ENCODE measurements at places on chromosomes 16 and 17. TPM values are rescaled to one million over a fixed set of nuclear protein-coding genes. Genes with fewer than 3 reads are reported as not detected.

GRCh38 chr17:82962163-82962720, 117.2 kb upstream of the METRNL start:
- DNase-seq = no peak

DNA sequence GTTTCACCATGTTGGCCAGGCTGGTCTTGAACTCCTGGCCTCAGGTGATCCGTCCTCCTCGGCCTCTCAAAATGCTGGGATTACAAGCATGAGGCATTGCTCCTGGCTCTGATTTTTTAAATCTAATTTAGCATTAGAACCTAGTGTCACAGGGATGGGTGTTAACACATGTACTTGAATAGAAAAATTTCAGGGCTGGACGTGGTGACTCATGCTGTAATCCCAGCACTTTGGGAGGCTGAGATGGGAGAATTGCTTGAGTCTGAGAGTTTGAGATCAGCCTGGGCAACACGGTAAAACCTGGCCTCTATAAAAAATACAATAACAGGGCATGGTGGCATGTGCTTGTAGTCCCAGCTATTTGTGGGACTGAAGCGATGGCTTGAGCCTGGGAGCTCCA, 6.0 kb upstream of the RNF135 start:
- DNase-seq = no peak

GRCh38 chr17:50624321-50624934, 10.3 kb upstream of the ABCC3 start:
- DNase-seq = no peak

DNA sequence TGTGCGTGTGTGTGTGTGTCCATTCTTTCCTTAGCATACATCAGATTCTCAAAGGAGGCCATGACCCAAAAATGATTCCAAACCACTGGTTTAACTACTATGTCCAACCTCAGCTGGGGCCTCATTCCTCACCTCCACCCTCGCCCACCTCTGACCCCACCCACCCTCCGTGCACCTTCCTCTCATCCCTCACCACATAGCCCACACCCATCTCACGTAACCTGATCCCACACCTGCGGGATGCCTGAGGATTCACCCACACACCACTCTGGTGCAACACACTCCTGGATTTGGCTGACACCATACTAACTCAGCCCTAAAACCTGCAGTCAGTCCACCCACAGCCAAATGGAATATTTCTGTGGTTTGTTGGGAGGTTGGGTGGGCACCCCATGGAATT, 3.3 kb upstream of the CSNK2A2 start:
- DNase-seq = no peak

GRCh38 chr17:19269106-19269505, 31.9 kb downstream of the EPN2 start:
- DNase-seq = no peak

- no peak for DNase-seq
Observed at GRCh38 chr17:54760836-54761235, 139.8 kb upstream of the TOM1L1 start.

GRCh38 chr16:19153876-19154275, 14.2 kb upstream of the SYT17 start:
- DNase-seq = no peak

DNA sequence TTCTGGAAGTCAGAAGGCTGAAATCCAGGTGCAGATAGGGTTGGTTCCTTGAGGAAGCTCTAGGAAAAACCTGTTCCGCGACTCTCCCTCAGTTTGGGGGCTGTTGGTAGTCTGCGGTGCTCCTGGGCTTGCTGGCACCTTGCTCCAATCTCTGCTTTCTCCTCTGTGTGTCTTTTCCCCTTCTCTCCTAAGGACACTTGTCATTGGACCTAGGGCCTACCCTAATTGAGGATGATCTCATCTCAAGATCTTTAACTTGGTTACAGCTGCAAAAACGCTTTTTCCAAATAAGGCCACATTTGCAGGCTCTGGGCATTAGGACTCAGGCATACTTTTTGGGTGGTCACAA, 12.9 kb upstream of the CACNG4 start:
- DNase-seq = no peak

DNA sequence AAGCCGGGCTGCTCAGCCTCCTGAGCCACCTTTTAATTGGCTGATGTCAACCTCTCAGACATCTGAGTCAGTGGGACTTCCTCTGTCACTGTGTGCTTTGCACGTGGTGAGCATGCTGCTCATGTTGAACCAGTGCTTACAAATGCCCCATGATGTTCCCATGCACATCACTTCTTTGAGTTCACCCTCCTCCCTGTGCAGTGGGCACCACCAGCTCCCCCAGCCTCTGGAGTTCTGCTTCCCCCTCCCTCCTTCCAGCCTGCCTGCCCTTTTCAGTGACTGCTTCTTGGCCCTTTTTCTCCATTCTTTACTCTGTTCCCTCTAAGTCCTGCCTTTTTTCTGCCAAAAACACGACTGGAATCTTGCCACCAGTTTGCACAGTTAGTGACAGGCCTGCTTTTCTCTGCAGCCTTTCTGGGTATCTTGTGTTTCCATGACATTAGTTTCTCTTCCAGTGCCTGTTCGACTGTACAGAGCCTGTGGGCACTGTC, 41.6 kb downstream of the USP10 start:
- no peak for DNase-seq

DNA sequence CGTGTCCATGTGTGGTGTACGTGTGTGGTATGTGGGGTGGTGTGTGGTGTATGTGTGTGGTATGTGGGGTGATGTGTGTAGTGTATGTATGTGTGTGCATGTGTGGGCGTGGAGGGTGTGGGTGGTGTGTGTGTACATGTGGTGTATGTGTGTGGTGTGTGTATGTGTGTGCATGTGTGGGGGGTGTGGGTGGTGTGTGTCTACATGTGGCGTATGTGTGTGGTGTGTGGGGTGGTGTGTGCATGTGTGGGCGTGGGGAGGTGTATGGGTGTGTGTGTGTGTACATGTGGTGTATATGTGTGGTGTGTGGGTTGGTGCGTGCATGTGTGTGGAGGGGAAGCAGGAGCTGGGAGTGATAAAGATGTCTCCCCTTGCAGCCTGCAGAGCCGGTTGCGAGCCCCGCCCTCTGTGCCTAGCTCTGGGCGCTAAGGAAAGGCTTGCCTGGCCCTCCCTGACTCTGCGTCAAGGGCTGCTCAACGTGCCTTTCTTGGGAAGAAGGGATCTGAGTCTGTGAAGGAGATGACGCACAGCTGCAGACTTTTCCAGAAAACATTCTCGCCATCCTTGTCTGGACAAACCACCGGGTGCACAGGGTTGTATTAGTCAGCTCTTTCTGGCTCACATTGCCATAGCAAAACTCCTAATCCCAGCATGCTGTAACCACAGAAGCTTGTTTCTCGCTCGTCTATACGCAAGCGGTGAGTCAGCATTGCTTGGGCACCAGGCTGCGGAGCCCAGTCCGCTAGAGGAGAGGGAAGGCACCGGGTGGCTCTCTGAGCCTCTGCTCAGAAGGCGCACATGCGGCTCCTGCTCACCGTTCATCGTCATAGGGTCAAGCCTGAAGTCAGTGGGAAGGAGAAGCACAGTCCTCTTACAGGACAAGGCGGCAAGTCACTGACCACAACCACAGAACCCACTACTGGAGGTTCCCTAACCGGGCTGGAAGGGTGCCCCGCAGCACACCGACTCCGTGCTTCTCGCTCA, 2.0 kb upstream of the CD300H start:
- no peak for DNase-seq

ANKFN1 gene
- not detected for total RNA-seq

LRRC36 gene
- total RNA-seq = 0.60 TPM

QRICH2 gene
- 1.7 TPM for total RNA-seq

USP7 gene
- 176 TPM for total RNA-seq

MMP2 gene
- total RNA-seq = 0.11 TPM

APOH gene
- not detected for total RNA-seq

All from activated T-helper 2 cell treated with anti-CD3 and anti-CD28 coated beads, Interferon-gamma antibody, Interleukin-2, Interleukin-4, amounts not matched to agents 10 μg/mL and 5 μg/mL and 100 μg/mL, durations not matched to agents 14 hours and 24 hours and 36 hours (primary cell).